NCI-H226 (cell line): ENCODE measurements at places on chromosomes 1 and 21.

- peak; percentile 26 for DNase-seq
These were observed 664.6 kb upstream of the ADAMTS5 start for GRCh38 chr21:27631471-27631870.

GRCh38 chr21:36461918-36462486 lies 17.9 kb downstream of the CLDN14 start:
- DNase-seq: no peak

DNA sequence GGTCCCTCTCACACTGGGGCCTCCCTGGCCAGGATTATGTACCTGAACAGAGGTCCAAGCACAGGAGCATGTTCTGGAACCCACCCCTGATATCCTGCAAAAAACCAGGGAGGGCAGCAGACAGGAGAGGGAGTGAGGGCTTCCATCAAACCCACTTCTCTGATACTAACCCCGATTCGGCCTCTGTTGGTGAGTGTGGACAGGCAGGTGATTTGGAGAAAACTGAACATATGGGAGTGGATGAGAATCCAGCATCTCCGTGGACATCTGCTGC lies 215.3 kb downstream of the MATN1 start:
- DNase-seq: no peak

DNA sequence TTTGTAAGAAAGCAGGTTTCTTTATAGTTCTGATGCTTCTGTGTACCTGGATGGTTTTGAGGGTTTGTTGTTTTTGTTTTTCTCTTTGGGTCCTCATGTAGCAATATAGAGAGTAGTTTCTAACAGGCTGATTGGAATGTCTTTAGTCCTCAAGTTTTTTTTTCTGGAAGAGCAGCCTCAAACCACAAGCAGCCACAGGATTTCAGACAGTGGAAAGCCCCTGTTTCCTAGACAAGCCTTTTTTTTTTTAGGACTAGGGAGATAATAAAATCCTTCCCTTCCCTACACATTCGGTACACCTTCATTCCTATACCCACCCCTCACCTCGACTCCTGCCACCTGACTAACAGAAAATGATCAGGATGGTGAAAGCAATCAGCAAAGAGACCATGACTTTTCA lies 47.6 kb downstream of the ACP6 start:
- DNase-seq: peak; percentile 15

DNA sequence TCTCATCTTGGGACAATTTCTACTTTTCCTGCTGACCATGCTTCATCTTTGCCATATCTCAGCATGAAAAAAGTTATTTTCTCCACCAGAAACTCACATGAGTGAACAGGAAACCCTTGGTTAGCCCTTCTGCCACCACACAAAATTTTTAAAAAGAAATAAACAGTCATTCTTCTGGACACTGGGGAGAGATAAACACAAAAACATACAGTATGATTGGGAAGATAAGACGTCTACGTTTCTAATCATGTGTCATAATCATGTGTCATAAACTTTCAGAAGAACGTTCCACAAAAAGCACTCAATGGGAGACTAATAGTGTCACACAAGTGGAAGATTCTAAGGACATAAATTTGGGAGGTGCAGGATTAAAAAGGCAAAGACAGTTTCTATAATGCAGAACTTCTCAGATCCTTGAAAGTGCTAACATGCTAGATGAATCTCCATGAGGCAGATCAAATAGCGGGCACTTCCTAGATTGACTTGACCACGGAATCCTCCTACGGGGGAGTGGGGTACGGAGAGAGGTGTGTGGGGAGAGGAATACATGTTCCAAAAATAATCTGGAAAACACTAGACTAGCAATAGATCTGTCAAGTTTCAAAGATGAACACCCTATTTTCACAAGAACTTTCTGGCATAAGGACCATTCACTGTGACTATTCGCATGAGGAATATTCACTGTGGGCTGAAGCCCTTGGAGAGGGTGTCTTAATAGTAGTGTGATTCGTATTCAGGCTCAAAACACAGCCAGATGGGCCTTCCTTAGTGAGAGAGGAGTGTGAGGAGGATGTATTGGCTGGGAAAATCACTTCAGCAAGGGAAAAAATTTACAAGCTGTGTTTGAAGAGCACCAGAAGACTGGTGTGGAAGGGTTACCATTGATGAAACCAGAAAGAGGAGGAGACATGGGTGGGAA lies 206.7 kb downstream of the SETD4 start:
- no peak for DNase-seq

- DNase-seq: peak; percentile 58
These were observed 88.9 kb upstream of the ARHGAP29 start for GRCh38 chr1:94326329-94326728.

DNA sequence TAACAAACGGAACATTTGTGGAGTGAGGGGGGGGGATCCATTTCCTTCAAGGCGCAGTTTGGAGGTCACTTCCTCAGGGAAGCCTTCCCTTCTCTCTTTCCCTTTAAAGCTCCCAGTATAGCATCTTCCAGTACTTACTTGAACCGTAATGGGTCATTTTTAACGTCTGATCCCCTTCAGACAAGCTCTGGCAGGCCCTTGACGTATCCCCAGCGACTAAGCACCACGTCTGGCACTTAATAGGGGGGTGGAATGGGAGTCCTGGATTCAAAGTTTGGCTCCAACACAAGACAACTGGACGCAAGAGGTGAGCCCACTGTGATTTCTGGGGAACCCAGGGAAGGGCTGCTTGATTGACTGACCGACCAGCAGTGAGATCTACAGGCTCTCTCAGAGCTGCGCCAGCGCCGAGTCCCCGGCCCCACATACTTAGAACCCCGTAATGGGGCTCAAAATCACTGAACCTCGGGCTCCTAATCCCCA lies 441 bp downstream of the YARS1 start:
- no peak for DNase-seq

DNA sequence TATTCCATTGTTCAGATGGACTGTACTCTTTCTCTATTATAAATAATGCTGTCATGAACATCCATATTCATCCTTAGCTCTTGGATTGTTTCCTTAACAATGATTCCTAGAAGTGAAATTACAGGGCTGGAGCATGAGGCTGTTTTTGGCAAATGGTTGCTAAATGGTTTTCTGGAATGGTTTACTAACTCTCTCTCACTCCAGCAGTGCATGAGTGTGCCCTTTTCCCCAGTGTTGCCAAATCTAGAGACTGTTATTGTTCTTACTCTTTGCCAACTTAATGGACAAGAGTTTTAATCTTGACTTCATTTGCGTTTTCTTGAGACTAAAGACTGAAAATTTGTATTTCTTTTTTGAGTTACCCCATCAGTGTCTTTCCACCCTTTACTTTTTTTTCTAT lies 113.0 kb downstream of the PAPPA2 start:
- no peak for DNase-seq

DNA sequence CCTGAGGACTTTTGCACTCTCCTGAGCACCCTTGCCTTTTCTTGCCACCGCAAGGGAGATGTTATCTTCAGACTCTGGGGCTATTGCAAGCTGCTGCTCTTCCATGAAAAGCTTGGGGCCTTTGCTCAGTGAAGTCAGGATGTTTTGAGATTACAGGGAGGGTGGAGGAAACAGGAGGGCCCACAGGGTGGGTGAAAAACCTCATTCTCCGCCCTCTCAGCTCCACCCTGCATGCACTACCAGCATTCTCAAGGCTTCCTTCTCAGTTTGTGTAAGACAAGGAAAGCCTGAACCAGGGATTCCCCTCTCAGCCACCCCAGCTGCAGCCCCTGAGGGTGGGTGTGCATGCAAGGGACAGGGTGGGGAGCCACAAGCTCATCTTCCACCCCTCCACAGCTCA lies 25.8 kb upstream of the ZNF648 start:
- no peak for DNase-seq

GRCh38 chr1:153536671-153537375 lies 1.0 kb upstream of the S100A6 start:
- DNase-seq: peak; percentile 32

- DNase-seq: no peak
These were observed 405.9 kb upstream of the RGS18 start for GRCh38 chr1:191752342-191752741.

DNA sequence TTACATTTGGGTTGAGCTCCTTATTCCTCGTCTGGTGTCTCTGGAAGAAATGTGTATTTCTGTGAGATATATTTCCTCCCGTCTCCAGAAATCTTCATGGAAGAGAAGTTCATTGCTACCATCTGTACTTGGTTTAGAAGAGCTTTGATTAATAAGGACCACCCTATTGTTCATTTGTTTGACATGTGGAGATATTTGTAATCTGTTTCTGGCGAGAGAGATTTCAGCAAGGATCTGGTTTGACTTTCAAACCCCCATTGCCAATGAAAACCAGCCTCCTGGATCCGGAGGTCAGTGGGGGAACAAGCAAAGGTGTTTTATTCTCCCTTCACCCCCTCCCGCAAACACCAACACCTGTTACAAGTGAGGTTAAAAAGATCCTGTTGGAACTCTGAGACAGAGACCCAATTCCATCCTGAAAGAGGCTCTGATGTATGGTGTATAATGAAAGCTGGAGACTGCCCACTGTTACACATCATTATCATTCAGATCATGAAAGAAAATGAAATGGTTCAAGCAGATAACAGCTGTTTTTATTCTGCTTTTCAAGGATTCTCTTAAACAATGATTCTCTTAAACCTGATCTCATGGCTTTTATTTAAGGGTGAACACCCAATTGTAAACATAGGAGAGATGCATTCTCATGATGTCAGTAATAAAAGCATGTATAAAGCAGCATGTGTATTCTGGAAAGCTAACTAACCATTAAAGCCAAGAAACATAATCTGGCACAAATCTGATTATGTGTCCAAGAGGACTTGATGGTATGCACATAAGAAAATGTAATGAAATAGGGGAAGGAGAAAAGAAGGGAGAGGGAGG lies 393.5 kb upstream of the ADGRL2 start:
- DNase-seq: no peak

- no peak for DNase-seq
These were observed 17.2 kb downstream of the GNG12 start for GRCh38 chr1:67816095-67816475.

DNA sequence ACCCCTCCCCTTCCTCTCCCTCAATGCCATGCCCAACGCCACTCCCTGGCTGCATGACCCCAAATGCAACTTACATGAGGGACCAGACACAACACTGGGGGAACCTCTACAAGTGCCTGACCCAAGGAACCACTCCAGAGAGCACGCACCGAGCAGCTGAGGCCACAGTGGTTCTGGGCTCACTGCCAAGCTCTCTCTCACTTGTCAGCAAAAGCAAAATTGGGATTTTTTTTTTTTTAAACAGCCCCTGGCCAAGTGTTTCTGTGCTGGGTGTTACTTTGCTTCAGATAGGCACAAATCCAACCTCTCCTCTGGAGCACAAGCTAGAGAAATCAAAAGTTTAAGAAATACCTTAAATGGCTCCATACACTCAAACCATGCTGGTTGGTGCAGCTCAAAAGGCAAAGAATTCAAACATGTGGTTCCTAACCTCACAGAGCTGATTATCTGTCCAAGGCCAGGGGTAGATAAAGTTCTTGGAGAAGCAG lies 363.0 kb downstream of the SETD4 start:
- DNase-seq: no peak

DNA sequence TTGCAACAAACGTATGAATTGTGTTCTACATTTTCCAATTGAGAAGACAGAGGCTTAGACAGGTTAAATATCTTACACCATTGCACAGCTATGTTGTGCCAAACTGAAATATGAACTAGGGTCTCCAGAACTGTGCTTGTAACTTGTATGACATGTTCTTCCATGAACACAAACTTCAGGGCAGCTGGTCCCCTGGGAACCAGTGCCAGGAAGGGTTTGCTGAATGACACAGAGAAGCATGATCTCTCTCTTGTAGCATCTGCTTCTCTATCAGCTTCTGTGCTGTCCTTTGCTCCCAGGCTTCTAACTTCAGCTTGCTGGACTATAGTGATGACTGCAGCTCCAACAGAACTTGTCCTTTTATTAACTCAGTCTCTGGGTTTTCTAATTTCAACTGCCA lies 385.5 kb downstream of the SIPA1L2 start:
- no peak for DNase-seq

- DNase-seq: no peak
These were observed 337.3 kb downstream of the PRDM2 start for GRCh38 chr1:14037101-14037847.

DNA sequence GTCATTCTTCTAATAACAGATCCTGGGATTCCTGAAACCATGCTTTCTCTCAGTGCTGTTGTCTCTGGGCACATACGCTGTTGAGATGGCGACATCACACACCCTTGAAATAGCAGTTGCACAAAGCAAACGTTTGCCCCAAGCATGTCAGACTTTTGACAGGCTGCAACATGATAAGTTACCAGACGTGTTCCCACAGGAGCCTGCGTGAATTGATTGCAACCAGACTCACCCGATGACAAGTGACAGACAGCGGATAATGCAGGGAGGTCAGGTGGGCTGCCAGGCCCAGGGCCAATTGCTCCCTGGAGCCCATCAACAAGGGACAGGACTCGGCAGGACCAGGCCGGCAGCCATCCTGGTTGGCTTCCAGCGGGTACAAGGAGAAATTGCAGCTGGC lies 310.9 kb downstream of the SIPA1L2 start:
- no peak for DNase-seq

- no peak for DNase-seq
These were observed 29.1 kb downstream of the EVI5 start for GRCh38 chr1:92755541-92756461.

GRCh38 chr1:26538480-26539412 lies 9.2 kb downstream of the RPS6KA1 start:
- peak; percentile 28 for DNase-seq

DNA sequence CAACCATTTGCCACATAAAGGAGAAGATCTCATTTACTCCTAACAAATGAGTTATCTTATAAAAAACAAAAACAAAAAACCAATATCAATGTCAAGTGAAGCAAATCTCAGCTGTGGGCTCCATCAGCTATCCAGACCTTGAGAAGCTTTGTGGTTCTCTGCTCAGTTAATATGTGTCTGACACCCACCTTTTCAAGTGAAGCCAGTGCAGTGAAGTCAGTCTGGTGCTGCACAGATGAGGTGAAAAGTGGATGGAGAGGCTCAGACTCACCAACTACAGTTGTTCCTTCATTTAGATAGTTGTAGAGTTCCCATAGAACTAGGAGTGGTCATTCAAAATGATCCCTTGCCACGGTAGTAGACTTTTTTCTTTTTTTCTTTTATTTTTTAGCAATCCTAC lies 106.8 kb downstream of the NTNG1 start:
- no peak for DNase-seq

DNA sequence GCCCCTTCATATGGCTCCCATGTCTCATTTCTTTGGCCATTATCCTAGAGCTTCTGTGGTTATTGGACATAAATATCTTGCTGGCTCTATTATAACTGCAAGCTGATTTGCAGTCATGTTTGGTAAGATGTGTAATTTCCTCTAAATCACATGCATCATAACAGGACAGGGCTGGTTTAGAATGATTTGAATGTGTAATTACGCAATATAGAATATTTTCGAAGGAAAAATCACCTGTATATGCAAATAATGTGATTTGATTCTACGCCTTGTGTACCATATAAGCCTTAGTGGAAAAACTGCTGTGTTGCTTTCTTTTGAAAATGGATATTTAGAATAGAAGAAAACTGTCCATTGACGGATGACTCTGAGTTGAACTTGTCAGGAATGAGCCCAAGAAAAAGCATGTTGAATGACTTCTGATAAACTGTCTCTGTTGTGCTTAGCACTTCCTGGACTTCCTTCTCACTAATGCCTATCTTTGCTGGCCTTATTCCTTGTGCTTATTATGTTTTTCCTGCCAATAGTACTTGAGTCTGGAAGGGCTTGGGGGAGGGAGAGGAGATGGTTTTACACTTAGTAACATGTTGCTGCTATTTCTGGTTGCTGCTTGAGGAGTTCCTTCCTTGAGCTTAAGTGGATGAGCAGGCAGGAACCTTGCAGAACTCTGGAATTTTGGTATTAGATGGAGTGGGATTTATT lies 6.5 kb downstream of the CACHD1 start:
- peak; percentile 95 for DNase-seq
